Fibroblast of gingiva (primary cell): ENCODE measurements at places on chromosomes 2 and 18.

DNA sequence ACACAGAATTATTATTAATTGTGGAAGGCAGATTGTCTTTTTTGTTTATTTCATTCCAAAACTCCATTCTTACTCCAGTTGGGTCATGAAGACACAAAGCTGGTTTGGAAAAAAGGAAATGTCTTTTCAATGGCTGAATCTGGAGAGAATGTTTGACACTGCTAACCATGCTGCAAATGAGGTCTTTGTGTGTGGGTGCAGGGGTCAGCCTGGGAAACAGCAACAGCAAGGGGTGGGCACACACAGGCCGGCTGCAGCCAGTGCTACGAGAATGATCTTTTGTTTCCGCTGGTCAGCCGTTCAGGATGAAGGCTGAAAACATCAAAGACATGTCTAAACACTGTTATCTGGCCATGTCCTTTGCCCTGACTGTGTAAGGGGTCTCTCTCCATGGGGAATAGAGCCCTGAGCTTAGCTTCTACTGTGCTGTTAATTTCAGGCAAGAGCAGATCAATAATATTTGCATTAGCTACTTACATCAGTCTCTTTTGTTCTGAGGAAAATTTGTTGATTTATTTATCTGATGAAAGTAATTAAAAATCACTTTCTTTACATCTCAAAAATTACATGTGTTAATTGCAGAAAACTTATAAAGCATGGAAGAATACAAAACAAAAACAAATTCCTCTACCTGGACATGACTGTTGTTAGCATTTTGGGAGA lies 33.3 kb upstream of the E2F6 start:
- no peak for DNase-seq

DNA sequence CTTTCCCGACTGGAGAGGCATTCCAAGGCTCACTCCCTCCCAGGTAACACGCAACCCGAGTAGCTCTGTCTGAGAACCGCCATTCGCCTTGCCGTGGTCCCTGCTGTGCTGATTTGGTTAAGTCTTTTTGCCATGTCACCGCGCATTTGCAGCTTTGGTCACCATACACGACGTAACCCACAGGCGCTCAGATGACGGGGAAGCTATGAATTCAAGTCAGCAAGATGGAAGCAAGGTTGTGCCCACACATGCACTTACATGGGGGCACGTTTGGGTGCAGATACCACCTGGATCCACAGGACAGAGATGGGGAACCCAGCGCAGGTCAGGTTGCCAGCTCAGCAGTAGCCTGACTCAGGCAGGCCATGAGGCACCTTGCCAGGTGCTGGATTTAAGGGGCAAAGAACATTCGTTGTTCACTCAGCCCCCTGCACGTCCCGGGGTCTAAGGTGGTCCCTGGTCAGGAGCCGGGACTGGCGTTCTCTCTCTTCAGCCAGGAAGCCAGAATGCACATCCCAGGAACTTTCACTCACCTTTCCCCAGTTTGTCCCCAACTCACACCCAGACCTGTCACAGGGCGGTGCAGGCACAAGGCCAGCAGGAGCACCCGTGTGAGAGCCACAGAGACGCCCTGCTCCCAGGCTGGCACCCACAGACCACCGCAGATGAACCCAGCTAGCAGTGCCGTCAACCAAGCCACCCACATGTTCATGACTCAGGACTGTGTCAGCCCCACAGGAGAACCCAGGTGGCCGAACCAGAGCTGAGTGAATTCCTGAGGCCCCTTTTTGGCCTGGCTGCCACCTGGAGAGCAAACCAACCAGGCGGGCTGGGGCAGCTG lies 19.9 kb downstream of the SNED1 start:
- no peak for DNase-seq

- peak; percentile 73 for DNase-seq
Measured at GRCh38 chr2:222959358-222959757, 92.6 kb upstream of the KCNE4 start.

GRCh38 chr18:55375930-55376329 lies 212.1 kb downstream of the TCF4 start:
- no peak for DNase-seq

- peak; percentile 3 for DNase-seq
Measured at GRCh38 chr2:196403471-196403870, 232.1 kb upstream of the STK17B start.

- DNase-seq = peak; percentile 23
Measured at GRCh38 chr2:232890896-232891601, 21.0 kb downstream of the SNORC start.

DNA sequence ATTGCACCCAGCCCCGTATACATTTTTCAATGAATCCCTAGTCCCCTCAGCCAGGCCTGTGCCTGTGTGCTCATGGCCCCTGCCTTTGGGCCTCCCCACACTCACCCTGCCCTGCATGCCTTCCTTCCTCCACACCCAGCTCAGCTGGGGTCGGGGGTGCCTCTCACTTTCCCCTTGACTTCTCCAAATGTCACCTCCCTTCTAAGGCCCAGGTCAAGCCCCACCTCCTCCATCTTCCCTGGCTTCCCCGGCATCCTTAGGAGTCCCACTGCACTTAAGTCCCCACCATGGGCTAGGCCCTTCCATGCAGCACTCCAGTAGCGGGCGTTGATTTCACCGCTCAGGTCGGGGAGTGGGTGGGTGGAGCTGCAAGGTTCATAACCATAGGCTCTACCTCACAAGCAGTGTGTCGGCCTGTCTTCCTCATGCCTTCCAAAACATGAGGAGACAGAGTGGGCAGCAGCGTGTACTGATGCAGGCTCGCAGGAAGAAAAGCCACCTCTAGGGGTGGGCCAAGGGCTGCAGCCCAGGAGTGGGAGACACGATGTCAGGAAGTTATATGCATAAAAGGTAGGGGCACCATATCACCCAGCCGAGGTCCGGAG lies 47.7 kb downstream of the DNMT3A start:
- DNase-seq = no peak

- no peak for DNase-seq
Measured at GRCh38 chr2:30765876-30766470, 41.3 kb downstream of the CAPN13 start.

- DNase-seq = no peak
Measured at GRCh38 chr2:126990200-126990599, 91.5 kb downstream of the TEX51 start.

- DNase-seq = peak; percentile 85
Measured at GRCh38 chr2:18856765-18857164, 267.4 kb upstream of the NT5C1B start.

DNA sequence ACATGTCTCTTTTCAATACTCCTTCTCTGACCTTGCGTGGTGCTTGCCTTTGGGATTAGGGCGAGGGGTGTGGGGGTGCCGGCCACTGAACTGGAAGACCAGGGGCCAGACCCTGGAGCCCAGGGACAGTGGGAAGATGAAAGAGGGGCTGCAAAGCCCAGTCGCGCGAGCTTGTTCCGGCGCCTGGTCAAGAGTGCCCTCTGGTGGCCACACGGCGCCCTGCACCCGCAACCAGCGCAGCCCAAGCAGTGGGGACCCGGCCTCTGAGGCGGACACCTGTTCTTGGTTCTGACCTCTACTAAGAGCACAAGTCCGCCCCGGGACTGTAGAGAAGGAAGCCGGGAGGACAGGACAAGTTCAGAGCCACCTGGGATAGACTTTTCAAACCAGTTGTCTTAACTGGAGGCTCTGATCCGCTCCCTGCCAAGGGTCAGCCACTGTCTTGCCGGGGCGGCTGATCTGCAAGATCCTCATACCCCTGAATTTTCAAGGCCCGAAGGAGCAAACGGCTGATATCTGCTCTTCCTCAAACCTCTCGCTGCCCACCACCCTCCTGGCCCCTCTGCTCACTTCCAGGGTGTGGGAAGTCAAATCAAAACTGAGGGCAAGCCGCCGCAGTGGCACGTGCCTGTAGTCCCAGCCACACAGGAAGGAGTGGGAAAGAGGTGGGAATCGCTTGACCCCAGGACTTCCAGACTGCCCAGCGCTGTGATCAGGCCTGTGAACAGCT lies 14.9 kb upstream of the MSH6 start:
- peak; percentile 29 for DNase-seq

DNA sequence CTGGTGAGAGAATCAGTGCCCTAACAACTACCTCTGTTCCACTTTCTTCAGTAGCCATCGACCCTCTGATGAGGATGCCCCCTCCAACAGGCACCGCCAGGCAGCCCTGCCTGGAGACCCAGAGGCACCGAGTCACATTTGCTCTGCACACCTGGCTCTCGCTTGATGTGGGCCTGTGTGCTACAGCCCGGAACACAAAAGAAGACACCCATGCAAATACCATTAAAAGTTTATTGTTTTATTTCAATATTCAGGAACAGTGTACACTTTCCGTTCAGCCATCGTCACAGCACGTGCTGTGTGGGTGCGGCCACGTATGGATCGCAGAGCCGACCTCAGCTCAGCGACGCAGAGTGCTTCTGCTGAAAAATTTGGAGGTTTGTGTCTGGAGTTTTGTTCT lies 154.0 kb downstream of the MBP start:
- DNase-seq = no peak

- no peak for DNase-seq
Measured at GRCh38 chr2:48265169-48266030, 264.6 kb upstream of the STON1 start.

- DNase-seq = no peak
Measured at GRCh38 chr2:12052796-12053195, 306.4 kb downstream of the LPIN1 start.

DNA sequence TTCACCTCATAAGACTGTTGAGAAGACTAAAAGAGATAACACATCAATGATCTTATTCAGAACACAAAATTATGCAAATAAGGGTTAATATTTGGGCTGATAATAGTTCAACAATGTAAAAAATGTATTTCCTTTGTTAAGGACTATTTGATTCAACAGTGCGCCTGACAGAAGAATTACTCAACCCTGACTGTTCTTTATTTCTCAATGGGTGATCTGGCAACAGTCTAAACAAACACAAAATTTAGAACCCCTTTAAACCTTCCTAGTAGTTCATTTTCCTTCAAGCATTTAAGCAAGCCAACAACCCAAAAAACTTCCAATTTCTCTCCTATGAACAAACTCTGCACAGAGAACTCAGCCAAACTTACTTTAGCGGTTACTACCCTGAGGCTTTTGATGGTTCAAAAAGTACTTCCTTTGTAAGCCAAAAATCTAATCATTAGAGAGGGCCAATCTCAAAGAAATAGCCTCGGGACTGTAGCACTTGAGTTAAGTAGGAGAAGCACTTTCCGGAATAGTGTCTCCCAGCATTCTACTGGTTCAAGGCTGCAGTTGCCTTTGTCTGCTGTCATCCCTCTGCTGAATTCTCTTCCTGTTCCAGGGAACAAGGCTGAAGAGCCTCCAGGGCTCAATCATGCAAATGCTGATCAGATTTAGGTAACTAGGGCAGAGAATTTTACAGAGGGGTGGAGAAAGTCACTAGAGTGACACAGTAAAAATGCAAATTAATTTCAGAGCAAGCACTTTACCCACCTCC lies 40.9 kb upstream of the MAPK4 start:
- peak; percentile 28 for DNase-seq

DNA sequence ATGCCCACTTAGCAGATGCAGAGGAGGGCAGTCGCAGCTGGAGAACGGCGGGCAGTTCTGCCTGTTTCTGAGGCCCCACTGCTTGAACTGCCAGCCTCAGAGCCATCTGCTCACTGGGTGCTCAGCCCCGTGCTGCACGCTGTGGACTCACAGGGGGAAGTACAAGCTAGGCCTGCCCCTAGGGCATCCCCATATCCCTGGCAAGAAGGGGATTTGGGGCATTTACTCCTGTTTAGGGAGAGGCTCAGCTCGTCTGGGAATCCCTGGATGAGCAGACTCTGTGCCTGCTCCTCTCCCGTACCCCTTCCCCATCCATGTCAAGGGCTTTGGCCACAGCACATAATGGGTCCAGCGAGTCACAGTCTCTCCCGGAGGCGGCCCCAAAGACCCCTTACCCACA lies 169.8 kb upstream of the PKDCC start:
- no peak for DNase-seq

DNA sequence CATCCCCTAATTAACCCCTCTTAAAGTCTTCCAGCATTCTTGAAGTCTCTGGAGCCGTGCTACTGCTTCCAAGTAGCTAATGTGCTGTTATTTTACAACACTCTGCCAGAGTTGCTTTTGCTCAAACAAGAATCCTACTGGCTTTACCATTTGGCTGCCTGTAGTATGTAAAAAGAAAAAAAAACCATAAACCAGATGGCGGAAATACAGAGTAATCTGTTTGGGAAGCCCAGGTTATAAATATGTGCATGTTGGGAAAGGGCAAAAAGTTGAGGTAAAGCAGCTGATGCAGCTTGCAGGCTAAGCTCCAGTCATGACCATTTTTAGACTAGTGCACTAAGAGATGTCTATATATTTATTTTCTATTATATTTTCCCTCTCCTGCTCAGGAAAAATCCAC lies 313.2 kb upstream of the ETAA1 start:
- no peak for DNase-seq

DNA sequence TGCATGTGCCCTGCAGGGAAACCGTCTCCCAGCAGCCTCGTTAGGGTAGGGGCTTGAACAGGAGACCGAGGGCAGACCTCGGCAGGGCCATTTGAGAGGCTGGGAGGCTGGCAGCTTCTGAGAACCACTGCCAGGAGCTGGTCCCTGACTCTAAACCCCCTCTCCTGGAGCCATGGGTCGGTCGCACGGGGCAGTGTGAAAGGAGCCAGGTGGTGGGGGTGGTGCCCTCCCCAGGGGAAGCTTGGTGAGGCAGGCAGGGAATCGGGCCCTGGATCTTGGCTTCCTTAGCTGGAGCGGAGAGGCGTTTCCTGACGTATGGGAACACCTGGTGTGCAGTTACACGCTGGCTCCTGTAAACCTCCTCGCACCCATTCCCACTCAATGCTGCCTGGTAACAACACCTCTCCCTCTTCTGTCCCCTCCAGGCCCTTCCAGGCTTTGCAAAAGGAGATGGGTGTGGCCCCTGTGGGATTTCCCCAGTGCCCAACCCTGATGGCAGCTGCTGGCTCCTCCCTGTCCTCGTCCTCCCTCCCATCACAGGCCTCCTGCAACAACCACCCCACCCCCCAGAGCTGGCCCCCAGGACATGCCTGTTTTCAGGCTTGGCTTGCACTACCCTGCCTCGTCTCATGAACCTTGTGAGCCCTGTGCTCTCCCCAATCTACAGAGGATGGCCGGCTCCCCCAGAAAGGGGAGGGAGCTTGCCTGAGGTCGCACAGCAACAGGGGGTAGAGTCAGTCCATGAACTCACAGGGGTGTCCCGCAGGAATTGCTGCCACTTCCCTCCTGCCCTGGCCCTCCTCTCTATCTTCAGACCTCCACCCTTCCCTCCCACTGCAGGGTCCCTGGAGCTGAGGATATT lies 24.4 kb downstream of the ADRA2B start:
- no peak for DNase-seq

- no peak for DNase-seq
Measured at GRCh38 chr2:121128741-121129659, 156.0 kb downstream of the TFCP2L1 start.
